ENCODE measurements at places on chromosomes 7 and 10.

DNA sequence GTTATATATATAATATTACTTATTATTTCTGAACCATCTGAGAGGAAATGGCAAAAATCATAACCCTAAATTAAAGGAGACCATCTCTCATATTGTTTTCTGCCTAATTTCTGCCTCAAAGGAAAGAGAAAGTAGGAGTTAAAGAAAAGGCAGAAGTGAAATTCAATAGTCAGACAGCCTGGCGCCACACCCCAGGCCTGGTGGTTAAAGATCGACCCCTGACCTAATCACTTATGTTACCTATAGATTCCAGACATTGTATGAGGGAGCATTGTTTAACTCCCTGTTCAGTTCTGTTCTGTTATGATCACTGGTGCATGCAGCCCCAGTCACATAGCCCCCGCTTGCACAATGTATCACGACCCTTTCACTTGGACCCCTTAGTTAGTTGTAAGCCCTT, 24.9 kb upstream of the CHST3 start:
- DNase-seq, result no peak

DNA sequence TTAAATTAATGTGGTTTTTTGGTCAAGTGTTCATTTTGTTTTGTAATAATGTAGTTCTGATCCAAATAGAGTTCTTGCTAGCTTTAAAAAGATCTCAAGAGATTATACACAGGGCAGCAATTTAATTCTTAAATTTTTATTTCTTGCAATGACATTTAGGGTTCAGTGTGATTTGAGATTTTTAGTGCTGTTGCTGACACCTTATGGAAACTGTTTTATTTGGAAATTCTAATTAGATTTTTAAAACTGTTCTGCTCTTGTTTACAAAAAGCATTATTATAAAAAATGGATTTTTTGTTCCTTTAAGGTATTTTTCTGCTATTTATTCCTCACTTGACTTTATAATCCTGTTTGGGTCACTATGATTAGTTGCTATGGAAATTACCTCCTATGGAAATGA, 72.1 kb downstream of the RTKN2 start:
- DNase-seq, result no peak

- DNase-seq, result no peak
Observed at GRCh38 chr10:49241385-49241784, 53.2 kb upstream of the TMEM273 start.

DNA sequence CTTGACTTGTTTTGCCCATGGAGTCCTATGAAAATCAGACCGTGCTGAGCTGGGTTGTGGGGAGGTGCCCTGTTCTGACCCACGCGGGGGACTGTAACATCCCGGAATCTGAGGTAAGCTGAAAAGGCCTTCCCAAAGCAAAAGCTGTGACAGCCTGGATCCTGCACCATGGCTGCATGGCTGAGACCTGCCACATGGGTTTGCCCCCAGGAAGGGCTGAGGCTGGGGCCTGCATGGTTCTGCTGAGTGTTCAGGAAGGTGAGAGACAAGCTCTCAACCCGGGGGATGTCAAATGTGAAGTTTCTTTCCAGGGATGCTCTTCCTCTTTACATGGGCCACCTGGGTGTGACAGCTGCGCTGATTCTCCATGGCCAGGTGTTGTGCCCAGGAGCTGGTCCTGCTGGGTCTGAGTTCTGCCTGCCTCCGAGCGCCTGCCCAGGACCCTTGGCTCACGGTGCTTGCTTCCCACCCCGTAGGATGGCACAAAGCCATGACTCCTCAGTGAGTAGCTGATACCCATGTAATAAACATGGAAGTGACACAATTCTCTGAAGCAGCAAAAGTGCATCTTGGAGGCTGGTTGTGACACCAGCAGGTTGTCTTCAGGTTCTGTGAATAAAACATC, 58.3 kb downstream of the VIPR2 start:
- DNase-seq, result no peak

GRCh38 chr7:6026011-6026819, 5.0 kb upstream of the ANKRD61 start:
- no peak for DNase-seq

- peak; percentile 30 for DNase-seq
Observed at GRCh38 chr7:95794917-95795515, 22.7 kb downstream of the DYNC1I1 start.

DNA sequence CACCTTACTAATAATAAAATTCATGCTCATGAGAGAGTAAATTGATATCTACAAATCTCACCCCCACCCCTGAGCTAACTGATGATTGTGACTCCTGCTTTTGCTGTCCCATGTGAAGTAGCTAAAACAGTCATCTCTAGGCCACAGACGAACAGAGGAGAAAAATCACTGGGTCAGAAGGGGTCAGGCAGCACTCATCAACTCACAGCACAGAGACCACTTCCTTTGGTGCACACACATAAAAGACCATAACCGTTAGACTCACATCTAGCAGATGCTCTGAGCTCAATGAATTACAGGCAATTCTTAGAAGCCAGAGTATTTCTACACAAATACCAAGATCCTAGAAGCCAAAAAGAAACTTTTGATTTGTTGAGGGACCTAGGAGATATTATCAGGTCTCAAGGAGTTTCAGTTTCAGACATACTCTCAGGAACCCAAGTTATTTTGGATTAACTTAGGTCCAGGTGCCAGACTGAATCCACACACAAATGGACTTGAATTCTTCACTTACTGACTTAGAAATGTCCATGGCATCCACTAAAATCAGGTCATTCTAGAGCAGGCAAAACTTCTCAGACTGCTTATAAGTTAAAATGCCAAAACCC, 65.0 kb upstream of the TES start:
- DNase-seq, result no peak

- DNase-seq, result no peak
Observed at GRCh38 chr10:123622381-123622780, 43.8 kb upstream of the GPR26 start.

DNA sequence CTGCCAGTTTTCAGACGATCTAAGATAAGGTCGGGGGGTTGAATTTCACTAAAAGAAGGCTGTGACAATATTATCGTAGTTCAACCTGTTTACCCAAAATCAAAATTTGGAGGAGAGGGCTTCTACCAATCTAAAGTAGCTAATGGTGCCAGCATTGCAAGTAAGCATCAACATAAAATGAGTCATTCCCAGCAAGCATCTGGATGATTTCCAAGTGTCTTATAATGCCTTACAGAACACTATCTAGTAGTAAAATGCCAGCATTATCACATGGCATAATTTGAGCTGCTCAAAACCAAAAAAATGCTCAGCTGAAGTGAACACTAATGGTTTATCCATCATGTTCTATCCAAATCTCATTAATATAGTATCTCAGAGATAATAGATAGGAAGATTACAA, 1193.9 kb downstream of the DNAJB9 start:
- DNase-seq, result peak; percentile 14

DNA sequence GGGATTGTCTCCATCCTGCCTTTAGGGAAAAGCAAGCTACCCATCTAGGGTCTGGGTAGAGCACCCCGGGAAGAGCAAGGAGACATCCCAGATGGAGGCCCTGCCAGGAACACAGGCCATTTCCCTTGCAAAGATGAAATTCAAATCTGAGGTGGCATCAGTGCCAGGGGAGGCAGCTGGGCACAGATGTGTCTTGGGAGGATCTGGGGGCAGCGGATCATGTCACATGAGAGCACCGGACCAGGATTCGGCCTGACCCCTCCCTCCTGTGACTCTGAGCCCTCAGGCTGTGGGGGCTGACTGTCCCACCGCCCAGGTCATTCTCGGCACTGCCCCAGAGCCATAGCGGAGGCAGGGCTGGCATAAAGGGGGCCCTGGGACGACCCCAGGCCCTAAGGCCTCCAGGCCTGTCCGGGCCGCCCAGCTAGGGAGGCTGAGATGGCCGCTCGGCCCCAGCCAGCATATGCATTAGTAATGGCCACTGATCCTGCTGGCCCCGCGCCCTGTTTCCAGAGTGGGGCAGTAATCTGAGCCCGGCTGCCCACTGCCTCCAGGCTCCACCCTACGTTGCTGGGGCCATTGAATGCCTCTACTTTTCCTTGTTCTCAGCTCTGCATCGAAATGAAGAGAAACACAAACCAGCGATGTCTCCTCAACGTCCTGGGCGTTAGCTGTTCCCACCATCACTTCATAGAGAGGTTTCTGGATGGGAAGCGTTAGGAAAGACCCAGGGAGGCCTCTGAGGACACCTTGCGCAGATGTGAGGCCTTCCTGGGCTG, 148.5 kb downstream of the UBE2H start:
- no peak for DNase-seq

- DNase-seq, result peak; percentile 31
Observed at GRCh38 chr7:158407581-158408317, 179.9 kb downstream of the PTPRN2 start.

DNA sequence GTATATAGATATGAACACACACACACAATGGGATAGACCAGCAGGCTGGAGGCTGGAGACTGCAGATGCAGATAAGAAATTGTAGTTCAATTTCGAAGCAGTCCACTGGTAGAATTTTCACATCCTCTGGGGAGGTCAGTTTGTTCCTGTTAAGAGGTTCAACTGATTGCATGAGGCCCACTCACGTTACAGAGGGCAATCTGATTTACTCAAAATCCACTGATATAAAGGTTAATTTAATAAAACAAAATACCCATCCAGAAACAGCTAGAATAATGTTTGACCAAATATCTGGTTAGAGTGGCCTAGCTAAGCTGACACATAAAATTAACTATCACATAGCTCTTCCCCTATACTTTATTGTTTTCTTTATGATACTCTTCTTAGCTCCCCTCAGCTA, 162.9 kb upstream of the SMIM30 start:
- DNase-seq, result no peak

DNA sequence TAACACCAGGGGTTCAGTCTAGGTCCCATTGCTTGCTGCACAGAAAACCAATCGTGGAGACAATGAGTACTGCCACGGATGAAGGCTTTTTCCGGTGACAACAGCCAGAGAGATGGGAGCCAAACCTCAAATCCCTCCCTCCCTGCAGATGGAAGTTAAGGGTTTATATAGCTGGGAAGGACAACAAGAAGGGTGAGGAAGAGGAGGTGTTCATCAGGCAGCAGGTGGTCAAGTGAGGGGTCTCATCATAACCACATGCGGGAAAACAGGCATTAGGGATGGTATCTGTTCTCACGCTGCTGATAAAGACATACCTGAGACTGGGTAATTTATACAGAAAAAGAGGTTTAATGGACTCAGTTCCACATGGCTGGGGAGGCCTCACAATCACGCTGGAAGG, 91.3 kb downstream of the MKX start:
- DNase-seq, result no peak

- DNase-seq, result no peak
Observed at GRCh38 chr10:30466445-30466844, 32.5 kb downstream of the MAP3K8 start.

DNA sequence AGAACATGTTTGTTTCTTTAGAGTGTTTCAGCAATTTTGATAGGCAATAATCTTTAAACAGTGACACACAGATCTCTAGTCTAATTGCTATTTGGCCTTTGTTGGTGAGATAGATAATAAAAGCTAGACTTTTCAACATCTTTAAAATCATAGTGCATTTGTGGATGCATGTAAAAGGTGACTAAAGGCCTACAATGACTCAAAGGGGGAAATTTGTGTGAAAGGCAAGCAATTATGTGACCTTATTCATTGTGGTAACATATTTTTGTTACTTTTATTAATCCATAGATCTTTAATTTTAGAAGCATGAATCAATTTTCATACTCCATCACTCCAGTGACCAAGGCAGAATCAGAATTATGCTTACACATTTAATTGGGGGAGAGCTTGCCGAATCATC, 299.7 kb downstream of the DGKB start:
- DNase-seq, result no peak

DNA sequence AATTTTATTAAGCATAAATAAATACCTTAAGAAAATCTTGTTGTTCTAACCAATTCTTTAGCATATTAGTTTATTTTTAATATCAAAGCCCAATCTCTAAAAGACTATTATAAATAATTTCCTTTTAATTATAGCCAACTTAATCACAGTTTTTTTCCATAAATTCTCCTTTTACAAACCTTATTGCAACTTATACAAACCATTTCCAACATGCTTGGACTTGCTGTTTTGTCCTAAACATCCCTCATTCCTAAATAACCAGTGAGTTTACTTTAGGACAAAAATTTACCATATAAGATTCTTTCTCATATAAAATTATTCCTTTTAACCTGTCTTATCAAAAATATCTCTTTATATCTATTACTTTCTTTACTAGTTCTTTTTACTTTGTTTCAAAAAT, 25.2 kb upstream of the LSM8 start:
- DNase-seq, result no peak

GRCh38 chr7:105874055-105874454, 2.3 kb downstream of the ATXN7L1 start:
- DNase-seq, result no peak

DNA sequence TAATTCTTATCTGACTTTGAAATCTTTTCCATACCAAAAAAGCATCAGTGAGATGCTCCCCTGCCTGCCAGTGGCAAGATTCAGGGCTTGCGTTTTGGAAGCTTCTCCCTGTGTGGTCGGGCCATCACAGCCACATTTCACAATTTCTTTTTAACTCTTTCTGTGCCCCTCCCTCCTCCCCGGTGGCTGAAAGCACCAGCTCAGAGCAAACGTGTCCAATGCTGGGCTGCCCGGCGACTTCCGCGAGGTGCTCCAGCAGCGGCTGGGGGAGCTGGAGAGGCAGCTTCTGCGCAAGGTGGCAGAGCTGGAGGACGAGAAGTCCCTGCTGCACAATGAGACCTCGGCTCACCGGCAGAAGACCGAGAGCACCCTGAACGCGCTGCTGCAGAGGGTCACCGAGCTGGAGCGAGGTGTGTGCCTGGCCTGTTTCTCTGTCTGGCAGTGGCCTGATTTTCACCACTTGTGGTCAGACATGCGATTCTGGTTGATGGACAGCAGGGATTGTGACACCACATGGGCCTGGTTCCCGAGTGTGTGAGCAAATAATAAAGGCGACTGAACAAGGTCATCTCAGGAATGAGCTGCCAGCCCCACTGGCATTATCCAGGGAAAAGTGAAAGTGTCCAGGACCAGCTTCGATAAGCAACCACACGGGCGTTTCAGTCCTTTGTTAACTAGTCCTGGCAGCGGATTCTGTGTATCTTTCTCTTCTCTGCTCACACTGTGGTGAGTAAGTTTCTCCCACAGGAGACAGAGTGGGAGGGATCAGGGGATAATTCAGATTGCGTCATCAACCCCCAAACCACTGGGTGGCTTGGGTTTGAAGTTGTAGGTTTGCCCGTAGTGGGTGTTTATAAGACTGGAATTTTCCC, 2.6 kb downstream of the NPTX2 start:
- DNase-seq, result peak; percentile 3
